ENCODE measurements at places on chromosomes 6 and 20.

DNA sequence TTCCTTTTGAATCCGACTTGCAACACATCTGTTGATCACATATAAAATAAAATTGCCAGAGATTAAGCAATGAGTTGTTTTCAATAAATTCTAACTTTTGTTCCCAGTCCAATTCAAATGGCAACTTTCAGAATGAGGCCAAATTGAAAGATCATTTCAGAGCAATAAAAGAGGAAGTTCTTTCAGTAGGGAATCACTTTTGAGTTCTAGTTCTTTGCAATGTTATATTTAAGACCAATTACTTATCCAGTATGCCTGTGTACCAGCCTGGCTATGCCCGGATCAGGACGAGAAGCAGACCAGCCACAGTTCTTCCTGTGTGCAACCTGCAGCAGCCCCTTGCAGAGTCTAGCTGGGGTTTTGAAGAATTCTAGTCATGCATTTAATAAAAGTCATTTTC, 232.5 kb downstream of the BTBD9 start:
- DNase-seq, result no peak

- DNase-seq, result no peak
These were observed 28.9 kb downstream of the UTRN start for GRCh38 chr6:144314003-144314485.

DNA sequence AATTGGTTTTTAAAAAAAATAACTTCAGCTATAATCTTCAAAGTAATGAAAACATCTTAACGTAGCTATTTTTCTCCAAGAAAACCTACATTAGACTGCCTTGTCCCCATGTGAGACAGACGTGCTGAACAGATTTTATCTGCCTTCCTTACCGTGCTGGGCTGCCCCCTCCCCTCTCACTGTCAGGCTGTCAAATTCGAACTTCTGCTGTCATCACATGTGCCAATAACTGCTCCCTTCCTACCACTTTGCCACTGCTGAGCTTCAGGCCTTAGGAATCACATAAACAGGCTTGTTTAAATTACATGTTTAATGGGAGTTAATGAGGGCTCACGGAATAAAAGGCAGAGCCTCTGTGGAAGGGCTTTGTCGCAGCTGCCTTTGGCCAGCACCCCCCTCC, 77.0 kb upstream of the NHSL1 start:
- DNase-seq, result no peak

GRCh38 chr6:27286141-27286540, 25.9 kb downstream of the POM121L2 start:
- no peak for DNase-seq

- no peak for DNase-seq
These were observed 146.3 kb downstream of the MANEA start for GRCh38 chr6:95723638-95724037.

GRCh38 chr6:168851460-168852375, 401.9 kb downstream of the THBS2 start:
- DNase-seq, result no peak

GRCh38 chr20:35021063-35021462, 65.4 kb downstream of the MYH7B start:
- no peak for DNase-seq

DNA sequence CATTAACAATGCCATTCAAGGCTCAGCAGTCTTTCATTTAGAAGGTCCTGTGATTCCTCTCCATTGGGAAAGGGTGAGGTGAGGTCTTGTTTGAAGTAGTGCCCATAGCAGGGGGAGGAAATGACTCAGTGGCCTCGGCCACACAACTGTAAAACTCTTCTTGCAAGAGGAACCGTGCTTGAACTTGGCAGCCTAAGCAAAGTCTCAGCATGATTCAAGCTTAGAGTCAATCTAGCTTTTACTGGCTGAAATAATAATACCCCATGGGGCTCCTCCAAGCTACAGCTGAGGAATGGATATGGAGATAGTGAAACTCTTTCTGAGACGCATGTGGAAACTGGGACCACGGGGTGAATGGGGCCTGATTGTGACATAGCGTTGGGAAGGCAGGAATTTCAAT, 428.2 kb downstream of the BMP2 start:
- no peak for DNase-seq

DNA sequence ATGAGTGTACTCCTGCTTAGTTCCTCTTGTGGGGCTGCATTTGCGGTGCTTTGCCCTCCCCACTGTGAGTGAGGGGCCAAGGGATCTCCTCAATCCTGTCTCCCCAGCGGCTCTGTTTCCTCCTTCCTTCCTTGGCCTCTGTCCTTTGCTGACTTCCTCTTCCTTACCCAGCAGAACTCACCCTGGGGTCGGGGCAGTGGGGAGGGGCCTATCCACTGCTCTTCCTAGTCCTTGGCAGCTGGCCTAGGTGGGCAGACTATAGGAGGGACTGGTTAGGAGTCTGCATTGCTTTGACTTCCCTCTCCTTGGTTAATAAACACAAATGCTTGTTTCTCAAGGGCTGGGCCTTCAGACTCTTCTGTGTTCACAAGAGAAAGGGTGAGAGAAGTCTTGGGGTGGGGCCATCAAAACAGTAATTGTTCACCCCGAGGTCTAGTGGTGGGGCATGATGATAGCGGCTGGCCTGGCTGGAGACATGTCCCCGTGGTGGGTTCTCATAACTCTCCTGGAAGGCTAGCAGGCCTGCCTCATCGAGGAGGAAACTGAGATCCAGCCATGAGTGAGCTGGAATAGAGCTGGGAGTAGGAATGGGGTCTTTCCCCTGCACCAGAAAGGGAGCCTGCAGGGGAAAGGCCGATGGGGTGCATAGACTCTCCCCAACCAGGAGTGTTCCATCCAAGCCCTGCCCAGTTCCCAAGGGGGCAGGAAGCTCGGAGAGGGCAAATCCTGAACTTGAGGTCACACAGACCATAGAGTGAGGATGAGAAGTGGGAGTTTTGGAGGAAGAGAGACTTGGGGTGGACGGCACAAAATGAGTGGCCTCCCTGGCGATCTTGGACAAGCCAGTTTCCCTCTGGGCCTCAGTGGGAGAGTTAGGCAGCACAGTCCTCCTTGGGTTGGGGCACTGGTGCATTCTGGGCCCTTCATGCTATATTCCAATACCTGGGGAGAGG, 12.7 kb downstream of the FAM110A start:
- no peak for DNase-seq

- no peak for DNase-seq
These were observed 18.9 kb downstream of the GABRR1 start for GRCh38 chr6:89198235-89198634.

- no peak for DNase-seq
These were observed 146.9 kb downstream of the MACROD2 start for GRCh38 chr20:14142171-14142570.

GRCh38 chr20:52843425-52843824, 128.7 kb upstream of the TSHZ2 start:
- DNase-seq, result no peak

DNA sequence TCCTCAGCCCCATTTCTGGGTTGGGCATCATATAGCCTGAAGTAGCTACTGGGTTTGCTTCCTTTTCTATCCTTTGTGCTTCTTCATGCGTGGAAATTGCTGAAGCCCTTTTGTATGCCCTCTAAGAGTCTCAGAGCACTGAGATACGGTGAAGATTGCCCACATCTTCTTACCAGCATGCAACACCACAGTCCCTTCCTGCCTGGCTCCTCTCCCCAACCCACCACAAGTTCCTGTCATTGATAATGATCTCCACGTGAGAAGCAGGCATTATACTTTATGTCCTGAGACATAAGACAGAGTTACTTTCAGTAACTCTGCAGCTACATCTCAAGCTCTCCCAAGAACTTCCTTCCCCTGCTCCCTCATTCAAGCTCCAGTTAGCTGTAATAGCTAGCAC, 15.8 kb upstream of the PLCB4 start:
- DNase-seq, result no peak

GRCh38 chr6:85868685-85869084, 226.0 kb upstream of the SYNCRIP start:
- no peak for DNase-seq

GRCh38 chr20:62401331-62401779, 5.7 kb downstream of the CABLES2 start:
- no peak for DNase-seq

GRCh38 chr6:53598265-53598907, 53.5 kb upstream of the GCLC start:
- DNase-seq, result no peak

GRCh38 chr20:5171064-5171789, 44.4 kb downstream of the CDS2 start:
- no peak for DNase-seq

DNA sequence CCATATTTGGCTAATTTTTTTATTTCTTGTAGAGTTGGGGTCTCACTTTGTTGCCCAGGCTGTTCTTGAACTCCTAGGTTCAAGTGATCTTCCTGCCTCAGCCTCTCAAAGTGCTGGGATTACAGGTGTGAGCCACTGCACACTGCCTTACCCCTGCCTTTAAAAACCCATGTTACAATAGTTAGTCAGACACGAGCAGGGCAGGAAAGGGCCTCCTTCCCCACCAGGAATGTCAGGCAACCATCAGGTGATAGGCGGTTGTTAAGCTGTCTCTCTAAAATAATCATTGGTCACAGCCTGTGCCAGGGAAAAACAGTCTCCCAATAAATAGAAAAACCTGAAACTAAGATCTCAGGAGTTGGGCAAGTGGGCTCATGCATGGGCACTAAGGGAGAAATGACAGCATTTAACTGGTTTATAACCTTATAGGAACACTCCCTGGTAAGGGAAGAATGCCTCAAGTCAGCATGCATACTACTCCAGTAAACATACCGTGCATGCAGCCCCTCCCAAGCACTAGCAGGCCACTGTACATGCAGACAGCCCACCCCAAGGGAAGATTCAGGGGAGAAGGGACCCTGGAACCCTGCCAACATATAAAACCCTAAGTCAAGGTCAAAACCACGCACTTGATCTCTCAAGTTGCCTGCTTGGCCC, 8.4 kb downstream of the OR2H2 start:
- no peak for DNase-seq

GRCh38 chr6:5142131-5142530, 57.0 kb downstream of the PPP1R3G start:
- no peak for DNase-seq

DNA sequence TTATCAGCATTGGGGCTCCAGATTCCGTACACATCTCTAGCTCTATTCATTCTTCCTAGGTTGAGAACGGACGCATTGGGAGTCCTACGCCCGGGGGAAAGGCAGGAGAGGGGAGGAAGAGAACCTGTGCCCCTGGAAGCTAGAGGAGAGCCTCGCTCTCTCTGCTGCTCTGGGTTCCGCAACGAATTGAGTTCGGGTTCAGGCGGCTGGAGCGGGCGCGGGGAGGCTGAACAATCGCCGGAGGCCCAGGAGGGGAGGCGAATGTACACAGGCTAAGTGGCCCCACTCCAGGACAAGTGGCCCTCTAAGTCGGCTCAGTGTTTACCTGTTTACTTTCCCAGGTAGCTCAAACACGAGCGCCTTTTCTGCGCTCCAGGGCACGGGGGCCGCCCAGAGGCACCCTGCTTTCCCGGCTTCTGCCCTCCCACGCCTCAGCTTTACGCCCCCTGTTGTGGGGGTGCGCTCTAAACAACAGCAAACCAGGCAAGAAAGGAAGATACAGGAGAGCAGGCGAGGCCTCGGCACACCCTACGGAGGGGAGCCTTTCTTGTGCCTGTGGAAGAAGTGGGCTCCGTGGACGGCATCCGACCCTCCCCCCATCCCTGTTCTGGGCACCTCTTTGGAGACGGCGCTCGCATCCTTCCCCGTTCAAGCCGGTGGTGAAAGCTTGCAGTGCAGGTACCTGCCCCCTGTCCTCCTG, 4.6 kb upstream of the NKX2-2 start:
- no peak for DNase-seq

DNA sequence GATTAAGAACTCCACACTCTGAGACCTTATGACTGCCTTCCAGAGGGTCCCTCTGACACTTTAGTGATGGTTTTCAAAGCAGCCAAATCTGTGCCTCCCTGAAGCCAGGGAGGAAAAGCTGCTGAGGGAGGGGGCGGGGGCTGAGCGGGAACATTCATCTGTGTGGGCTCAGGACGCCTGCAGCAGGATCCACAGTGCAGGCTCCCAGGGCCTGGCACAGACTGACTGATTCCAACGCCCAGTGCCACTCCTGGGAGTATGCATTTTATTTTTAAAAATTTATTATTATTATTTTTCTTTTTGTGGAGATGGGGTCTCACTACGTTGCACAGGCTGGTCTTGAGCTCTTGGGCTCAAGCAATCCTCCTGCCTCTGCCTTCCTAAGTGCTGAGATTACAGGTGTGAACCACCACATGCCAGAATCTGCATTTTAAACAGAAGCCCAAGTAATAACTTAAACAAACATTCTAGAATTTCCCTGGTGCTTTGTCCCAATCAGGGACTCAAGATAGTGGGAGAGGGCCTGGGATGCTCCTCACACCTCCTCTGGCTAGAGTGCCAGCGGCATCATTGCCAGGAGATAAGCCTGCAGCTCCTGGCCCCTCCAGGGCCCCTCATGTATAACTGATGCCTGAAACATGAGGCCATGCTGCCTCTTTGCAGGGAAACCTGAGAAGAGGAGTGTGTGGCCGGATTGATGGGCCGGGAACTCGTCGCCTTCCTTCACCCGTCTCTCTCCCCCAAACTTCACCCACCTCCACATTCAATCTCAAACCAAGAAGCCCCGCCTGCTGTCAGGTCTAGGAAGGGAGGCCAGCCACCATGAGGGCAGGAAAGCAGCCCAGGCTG, 438 bp upstream of the TMC2 start:
- no peak for DNase-seq

- no peak for DNase-seq
These were observed 210.3 kb upstream of the FERMT1 start for GRCh38 chr20:6333110-6333509.

DNA sequence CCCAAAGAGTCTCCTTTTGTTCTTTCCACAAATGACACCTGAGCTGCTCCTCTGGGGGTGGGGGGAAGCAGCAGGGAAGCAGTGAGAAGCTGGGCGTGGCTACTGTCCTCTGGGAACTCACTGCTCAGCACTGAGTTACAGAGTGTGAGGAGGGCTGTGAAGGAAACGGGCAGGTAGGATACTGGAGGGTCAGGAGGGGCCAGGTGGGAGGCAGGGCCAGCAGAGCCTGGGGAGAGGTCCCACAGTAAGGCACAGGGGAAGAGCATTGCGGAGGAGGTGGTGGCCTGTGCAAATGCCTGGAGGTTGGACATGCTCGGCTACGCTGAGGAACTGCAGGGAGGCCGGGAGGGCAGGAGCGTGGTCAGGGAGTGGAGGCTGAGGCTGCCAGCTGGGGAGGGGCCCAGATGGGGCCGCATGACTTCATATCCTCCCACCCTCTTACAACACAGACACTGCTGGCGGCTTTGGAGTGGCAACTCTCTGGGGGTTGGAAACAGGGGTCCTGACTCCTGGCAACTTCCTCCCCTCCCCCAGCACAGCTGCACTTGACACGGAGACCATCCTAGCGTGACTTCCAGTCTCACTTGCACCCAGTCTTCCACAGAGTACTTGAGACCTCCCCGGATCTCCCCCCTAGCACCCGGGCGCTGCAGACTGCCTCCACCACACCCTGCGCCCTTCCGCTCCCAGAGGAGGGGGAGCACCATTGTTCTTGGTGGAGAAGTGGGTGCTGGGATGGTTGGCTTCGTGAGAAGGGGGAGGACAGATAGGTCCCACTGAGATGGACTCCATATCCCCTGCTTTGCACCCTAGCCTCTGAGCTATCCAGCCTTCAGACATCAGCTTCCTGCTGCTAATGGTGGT, 34.2 kb downstream of the RBM38 start:
- DNase-seq, result no peak
